ENCODE measurements at places on chromosomes 2 and 18. TPM values are rescaled to one million over a fixed set of nuclear protein-coding genes. Genes with fewer than 3 reads are reported as not detected.

The MC4R gene
- not detected for total RNA-seq

The RPRM gene
- under 0.01 TPM for total RNA-seq

The SLC4A3 gene
- total RNA-seq: under 0.01 TPM

The ZNF513 gene
- total RNA-seq: 17.0 TPM

The KIAA2012 gene
- total RNA-seq: not detected

The TTR gene
- under 0.01 TPM for total RNA-seq

The ALMS1 gene
- 18.3 TPM for total RNA-seq

The AGXT gene
- total RNA-seq: not detected

The PSTPIP2 gene
- 18.3 TPM for total RNA-seq

DNA sequence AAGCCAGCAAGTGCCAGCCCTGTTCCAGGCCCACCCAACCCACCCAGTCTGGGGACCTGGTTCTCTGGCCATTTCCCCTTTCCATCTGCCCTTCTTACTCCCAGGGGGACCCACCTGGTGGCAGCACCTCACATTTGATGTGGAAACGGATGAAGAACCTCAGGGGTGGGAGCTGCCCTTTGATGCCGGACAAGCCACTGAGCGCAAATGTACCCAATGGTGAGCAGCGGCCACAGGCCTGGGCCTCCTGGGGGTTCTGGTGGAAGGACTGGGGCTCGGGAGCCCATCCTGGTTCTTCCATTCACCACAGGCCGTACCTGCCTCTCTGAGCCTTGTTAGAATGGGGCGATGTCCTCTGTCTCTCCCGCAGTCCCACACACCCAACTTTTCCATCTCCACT, 84.7 kb downstream of the EPAS1 start:
- DNase-seq: no peak

DNA sequence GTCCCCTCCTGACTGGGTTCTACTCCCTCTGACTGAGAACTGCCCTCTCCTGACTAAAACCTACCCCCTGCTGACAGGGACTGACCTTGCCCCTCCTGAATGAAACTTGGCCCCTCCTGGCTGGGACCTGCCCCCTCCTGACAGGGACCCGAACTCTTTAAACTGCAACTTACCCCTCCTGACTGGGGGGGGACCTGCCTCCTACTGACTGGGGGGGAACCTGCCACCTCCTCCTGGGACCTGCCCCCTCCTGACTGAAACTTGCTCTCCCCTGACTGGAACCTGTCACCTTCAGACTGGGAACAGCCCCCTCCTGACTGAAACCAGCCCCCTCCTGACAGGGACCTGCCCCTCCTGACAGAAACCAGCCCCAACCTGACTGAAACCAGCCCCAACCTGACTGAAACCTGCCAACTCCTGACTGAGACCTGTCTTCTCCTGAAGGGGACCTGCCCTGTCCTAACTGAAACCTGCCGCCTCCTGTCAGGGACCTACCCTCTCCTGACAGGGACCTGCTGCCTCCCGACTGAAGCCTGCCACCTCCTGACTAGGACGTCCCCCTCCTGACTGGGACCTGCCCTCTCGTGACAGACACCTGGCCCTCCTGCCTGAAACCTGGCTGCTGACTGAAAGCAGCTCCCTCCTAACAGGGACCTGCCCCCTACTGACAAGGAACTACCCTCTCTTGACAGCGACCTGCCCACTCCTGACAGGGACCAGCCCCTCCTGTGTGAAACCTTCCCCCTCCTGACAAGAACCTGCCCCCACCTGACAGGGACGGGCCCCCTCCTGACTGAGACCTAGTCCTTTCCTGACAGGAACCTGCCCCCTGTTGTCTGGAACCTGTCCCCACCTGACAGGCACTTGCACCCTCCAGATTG, 87.1 kb downstream of the PXDN start:
- DNase-seq: no peak

GRCh38 chr2:27771202-27771547, 344 bp upstream of the MRPL33 start:
- no peak for DNase-seq

DNA sequence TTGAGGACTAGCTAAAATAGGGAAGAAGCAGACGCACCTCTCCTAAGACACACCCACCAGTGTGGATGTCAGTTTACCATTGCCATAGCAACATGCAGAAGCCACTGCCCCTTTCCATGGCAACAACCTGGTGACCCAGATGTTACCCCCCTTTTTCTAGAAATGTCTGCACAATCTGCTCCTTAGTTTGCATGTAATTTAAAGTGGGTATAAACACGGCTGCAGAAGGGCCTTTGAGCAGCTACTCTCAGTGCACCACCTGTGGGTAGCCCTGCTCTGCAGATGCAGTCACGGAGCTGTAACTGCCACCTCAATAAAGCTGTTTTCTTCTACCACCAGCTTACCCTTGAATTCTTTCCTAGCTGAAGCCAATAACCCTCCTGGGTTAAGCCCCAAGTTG, 87.1 kb downstream of the FBXO15 start:
- DNase-seq: no peak

GRCh38 chr2:75098856-75099255, 100.5 kb downstream of the TACR1 start:
- DNase-seq: peak; percentile 55

- DNase-seq: peak; percentile 69
These were observed 97.6 kb downstream of the WDR7 start for GRCh38 chr18:56748698-56749268.

DNA sequence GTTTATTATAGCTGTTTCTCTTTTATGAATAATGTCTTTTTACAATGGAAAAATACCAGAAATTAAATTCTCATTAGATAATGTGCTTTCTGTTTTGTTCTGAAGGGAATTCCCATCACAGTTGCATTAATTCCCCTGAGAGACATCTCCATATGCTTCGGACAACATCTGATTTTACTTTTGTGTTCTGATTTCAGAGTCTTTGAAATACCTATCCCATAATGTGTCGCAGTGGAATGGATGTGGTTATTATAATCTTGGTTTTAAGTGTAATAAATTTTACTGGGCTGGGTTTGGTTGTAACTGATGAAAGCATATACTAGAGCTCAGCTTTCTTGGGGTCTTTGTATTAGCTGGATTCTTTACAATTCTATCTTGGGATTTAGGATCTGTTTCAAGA, 12.5 kb downstream of the SPTBN1 start:
- no peak for DNase-seq

GRCh38 chr2:218436992-218437391, 18.1 kb downstream of the VIL1 start:
- DNase-seq: no peak

- no peak for DNase-seq
These were observed 16.0 kb upstream of the RPE start for GRCh38 chr2:209986415-209986814.

DNA sequence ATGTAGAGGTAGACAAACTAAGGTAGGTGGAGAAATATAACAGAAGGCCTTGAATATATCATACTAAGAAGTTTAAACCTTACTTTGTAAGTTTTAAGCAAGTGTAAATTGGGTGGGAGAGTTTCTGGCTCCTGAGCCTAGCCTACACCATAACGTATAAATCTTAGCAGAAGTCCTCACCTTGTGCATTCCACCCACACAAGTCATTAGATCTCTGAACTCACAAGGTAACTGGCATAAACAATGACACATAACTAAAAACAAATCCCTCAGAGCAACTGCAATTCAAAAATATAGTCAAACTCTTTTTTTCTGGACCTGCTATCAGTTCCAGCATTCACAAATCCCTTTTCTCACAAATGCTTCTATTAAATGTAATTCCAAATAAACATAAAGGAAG, 9.4 kb downstream of the REV1 start:
- DNase-seq: no peak

- DNase-seq: peak; percentile 90
These were observed 61.7 kb downstream of the ZCCHC2 start for GRCh38 chr18:62584241-62585120.

- no peak for DNase-seq
These were observed 88.0 kb upstream of the SETBP1 start for GRCh38 chr18:44592639-44593038.

GRCh38 chr2:127807678-127808353, 3.2 kb downstream of the WDR33 start:
- DNase-seq: no peak

GRCh38 chr2:17878281-17879136, at the start of gene KCNS3:
Gene KCNS3 (plus strand): TSS chr2:17878667. CDS start chr2:17931009, 52,342 bp downstream.
- DNase-seq: peak; percentile 14

- no peak for DNase-seq
These were observed 73.1 kb upstream of the CXCR4 start for GRCh38 chr2:136191041-136191440.

GRCh38 chr2:72198532-72199241, 51.0 kb upstream of the CYP26B1 start:
- no peak for DNase-seq

DNA sequence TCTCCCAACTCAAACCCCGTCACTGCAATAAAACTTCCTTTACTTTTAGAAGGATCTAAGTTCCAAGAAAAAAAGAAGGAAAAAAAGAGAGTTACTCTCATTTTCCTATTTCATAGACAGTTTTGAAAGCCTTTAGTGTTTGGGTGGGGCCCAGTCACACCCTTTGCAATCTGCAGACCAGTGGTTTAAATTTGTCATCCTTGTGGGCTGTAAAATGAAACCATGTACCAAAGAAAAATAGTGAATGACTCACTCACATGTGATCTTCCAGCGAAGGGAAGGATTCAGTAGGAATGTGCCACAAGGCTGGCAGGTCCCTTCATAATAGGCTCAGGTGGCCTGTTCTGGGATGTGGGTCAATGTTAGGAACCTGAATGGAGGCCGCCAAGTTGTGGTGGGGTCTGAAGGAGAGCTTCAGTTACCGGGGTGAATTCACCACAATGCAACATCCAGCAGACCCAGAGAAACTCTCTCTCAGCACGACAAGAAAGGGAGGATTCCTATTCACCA, 28.3 kb downstream of the ANXA4 start:
- peak; percentile 66 for DNase-seq

DNA sequence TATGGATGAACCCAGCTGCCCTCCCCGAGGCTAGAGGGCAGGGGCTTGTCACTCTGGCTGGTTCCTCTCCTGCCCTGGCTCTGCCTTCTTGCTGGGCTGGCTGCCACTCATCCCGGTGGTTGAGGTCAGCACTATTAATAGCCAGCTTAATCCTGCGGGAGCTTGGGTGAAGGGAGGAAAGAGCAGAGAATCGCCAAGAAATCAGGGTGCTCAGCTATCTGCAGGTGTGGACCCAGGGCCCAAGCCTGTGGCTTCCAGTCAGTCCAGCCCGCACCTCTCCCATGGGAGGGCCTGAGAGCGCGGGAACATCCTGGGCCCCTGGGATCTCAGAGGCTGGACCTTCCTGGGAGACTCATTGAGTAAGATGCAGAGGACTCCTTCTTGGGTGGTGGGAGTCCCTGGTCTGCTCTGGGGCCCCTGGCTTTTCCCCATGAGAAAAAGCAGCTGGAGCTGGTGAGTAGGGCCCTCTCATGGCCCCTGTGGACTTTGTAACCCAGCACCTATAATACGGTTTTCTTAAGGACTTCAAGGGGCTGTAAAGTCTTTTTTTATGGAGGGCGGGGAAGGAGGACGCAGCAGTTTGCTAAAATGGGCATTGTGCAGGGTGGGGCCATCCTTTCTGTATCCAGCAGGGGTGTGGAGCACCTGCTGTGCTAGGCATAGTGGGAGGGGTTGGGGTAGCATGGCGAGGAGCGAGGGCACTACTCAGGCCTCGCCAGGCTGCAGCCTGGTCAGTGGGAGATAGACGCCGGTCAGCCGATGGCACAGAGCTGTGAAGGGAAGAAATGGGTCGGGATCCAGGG, 27.4 kb upstream of the CNNM3 start:
- DNase-seq: no peak

DNA sequence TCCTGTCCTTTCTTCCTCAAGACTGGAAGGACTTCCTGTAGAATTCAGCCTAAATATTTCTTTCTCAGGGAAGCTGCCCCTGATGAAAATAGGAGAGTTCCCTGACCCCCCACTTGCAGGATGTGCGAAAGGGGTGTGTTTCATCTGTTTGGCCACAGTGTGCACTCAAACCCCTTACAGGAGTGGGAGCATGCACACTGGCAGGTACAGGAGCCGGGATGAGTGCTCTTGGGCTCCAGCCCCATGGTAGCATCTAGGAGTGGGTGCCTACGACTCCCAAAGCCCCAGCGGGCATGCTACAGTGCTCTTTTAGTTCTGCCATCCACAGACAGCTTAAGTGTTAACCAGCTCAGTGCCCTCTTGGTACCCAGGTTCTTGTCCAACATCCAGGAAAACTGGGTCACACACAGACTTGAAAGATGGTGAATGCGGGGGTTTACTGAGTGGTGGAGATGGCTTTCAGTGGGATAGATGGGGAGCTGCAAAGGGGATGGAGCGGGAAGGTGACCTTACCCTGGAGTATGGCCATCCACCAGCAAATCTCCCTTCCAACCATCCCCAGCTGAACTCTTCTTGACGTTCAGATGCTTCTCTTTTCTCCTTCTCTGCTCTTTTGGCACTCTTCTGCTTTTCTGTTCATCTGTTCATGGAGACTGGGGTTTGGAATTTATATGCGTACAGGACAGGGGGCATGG, 295.0 kb upstream of the NCKAP5 start:
- no peak for DNase-seq

DNA sequence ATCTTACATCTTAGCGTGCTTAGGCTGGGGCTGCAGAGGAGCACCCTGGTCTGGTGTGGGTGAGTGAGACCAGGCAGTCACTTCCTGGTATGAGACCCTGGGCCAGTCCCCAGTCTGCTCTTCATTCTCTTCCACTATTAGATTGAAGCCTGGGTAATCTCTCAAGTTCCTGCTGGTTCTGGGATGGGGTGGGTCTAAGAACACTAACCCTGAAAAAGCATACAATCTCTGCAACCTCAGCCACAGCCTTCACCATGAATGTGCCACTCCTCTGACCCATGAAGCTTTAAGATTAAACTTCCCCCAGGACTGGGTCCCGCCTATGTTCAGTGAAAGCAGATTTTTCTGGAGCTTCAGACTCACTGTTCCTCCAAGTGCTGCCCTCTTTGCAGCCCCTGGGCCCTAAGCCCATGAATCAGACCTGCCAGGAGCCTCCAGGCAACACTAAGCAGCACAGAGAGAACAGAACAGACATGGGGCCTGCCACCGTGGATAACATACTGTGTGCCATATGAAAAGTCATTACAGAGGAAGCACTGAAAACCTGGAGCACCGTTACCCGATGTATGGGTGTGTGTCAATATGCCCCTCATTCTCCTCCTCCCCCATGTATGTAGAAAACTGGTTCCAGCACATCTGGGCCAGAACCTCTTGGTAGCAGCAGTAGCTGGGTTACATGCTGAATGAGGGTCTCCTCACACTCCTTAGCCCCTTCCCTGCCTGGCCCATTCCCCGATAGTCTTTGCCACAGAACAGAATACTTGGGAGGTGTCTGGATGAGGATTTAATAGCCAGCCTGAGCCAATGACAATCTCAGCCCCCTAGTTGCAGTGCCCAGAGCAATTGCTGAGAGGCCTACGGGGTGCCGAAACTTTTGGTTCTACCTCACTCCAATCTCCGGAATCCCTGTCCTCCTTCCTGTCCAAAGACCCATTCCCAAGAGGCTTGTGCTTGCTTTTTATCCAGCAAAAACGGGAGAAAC, 2.7 kb upstream of the SIX2 start:
- no peak for DNase-seq
